ENCODE measurements at places on chromosomes 5 and 9.

DNA sequence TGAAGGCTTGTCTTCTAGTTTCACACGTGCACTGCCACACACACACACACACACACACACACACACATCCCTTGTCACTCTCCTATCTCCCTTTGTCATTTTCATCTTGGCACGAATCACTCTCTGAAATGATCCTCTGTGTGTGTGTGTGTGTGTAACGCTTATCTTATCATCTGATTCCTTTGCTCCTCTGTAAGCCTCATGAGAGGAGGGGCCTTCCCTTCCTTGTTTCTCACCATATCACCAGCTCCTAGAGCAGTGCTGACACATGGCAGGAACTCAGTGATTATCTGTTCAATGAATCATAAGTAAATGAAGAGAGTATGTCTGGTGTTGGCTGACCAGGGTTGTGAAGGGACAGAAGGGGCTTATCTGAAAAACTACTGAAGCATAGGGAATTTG is 53.3 kb downstream of the PDE4D start:
- peak; percentile 48 for DNase-seq

DNA sequence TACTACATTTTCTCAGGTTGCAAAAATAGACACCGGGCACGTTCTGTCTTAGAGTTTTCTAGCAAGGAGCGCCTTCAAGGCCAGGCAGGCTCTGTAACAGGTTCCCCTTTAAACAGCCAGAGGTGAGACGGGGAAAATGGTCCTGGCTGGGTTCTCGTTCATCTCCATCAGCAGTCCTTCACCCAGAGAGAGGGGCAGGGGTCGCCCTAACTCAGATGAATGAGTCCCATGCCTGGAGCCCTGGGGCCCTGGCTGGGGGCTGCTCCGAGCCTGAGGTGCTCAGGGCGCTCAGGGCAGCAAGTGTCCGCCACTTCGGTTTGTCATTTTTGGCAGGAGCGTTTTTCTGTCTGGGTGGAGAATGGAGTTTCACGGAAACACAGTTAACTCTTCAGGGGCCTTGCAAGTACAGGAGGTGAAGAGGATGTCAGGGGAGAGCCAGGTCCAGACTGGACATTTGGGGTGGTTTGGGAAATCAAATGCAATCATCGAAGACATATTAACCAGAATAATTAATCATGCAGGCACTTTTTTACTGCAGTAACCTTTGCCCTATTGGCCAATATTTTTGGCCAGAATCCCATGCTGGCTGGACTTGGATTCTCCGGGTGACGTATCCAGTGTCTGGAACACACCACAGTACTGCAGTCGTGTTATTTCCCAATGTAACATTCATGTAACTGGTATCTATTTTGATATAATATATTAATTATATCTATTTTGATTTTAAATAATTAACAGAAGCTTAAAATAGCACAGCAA is 2.9 kb downstream of the NTNG2 start:
- no peak for DNase-seq

GRCh38 chr5:88826646-88827585 is 56.1 kb downstream of the MEF2C start:
- peak; percentile 64 for DNase-seq

DNA sequence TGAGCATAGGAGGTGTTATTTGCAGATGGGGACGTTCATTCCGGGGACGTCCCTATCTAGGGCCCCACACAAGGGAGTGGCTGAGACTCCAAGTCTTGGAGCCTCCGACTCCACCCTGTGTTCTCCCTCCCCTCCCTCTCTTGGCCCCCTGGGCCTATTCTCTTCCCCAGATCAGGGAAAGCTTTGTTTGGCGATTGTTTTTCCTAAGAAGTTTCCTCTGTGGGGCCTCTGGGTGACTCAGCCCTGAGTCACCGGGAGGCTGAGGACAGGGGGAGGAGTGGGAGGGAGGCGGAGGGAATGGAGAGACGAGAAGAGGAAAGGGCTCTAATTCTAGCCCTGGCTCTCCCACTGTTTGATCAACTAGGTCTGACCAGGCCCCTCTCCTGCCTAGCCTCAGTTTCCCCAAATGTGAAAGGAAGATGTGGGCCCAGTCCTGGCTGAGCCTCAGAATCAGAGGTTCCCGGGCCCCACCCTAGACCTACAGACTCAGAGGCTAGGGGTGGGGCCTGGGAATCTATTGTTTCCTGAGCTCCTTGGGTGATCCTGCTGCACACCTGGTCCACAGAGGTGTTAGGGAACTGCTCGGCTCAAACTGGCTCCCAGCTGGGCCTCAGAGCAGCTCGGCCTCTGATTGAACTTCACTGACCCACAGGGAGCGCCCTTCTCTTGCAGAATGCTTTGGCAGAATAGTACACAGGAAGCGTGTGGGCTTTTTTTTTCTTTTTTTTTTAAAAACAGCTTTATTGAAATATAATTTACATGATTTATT is 19.2 kb downstream of the GSN start:
- DNase-seq: peak; percentile 85

- no peak for DNase-seq
These were observed 80.7 kb downstream of the PRRT1B start for GRCh38 chr9:131625790-131626670.

GRCh38 chr5:94442991-94443390 is 175.4 kb downstream of the KIAA0825 start:
- DNase-seq: no peak

DNA sequence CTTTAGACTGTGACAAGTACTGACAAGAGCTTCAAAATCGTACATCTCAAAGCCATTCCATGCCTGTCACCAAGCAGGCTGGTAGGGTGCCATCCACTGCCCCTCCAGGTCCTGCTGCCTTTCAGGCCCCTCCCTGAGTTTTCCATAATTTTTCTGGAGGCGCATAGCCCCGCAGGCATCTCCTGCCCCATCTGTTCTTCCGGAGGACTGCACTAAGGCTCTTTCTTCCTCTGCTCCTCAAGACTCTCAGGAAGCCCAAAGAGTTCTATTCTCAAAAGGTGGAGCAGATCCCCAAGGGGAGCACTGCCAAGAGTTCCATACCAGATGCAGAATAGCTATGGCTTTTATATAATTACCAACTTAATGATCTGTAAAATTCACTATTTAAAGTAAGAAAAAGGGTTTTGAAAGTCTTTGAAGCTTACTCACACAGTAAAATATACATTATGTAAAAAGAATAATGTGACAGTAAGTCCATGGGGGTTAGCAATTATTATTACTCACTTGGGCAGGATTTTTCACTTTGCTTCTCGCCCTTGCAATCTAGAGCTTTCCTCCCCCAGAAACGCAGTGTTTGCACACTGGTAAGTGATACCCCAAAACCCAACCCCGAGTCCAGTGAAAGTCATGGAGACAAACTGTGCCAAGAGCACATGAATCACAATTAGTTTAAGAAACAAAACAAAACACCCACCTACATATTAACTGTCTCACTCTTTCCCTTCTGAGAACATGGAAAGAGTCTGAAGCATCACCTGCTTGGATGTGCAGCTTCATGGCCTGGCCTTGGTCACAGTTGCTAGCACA is 114.1 kb upstream of the DAPK1 start:
- DNase-seq: no peak
